ENCODE measurements at places on chromosomes 5 and 9. TPM values are rescaled to one million over a fixed set of nuclear protein-coding genes. Genes with fewer than 3 reads are reported as not detected.

DNA sequence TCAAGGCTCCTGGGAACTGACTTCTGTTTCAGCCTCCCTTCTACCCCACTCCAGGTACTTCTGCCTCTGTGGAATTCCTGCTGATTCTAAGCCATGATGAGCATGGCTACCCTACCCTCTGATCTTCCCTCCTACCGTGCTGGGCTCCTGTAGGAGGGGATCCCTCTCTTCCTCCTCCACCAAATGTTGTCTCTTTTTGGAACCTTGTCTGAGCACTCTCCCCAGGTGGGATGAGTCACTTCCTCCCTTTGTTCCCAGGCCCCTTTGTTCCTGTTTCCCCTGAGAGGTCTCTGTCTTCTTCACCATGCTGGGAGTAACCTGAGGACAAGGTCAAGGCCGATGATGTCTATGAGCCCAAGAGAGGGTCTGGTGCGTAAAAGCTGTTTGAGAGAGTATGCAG is 213.2 kb downstream of the GABBR2 start:
- H3K4me3 ChIP-seq, result no peak overlapping the region
- no peaks in the 10 kb centered on the region for H3K4me1 ChIP-seq
- H3K27me3 ChIP-seq, result no peaks in the 10 kb centered on the region
- H3K36me3 ChIP-seq, result no peaks in the 10 kb centered on the region
- no peak overlapping the region for H3K27ac ChIP-seq

The TRIM52 gene
- 54.6 TPM for total RNA-seq

DNA sequence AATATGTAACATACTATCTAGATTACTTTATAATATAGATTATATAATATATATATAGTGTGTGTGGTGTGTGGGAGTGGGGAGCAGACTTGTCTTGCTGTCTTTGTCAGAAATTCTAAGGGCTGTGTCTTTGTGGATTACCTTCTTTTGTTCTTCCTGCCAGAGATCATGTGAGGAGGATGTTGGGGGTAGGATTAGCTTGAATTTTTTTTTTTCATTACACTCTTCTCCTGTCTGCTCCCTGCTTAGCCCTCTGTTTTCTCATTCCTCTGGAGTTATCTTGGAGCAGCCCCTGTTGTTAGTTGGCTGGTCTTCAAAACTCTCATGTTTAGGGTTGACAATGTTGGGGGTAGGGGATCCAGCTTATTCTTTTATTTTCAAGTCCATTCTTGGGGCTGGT is 21.0 kb upstream of the C9orf40 start:
- H3K36me3 ChIP-seq, result no peaks in the 10 kb centered on the region
- no peaks in the 10 kb centered on the region for H3K27me3 ChIP-seq
- no peaks in the 10 kb centered on the region for H3K4me1 ChIP-seq

DNA sequence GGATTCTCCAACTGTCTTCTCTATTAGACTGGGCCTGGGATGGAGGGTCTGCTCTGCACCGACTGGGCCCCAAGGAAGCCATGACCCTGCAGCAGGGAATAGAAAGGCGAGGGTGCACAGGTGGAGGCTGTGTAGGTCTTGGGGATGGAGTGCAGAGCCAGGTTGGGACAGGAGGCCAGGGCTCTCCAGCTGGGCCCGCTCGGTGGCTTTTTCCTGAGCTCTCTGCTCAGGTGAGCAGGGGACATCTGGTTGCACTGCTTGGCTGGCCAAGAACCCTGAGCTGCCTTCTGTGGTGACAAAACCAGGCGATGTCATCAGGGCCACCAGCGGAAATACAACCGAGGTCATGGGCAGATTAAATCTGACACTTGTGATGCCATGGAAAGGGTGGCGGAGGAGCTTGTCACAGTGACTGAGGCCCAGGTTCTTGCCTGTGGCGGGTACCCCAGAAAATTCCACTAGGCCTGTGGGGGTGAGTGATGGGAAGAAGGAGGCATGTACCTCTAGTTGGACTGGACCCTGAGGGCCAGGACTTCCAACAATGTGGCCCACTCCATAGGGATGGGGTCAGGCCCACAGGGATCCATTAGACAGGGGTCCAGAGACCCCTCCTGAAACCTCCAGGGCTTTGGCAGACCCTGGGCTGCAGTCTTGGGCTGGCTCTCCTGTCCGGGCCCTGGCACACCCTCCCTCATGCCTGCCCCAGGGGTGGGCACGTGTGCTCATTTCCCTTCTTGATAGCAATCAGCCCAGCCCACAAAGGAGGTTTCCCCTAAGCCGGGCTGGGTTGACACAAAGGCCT is 4.4 kb upstream of the IL3 start:
- H3K4me3 ChIP-seq, result no peak overlapping the region
- H3K4me1 ChIP-seq, result peaks cover 52% of the 10 kb centered on the region
- H3K27me3 ChIP-seq, result no peaks in the 10 kb centered on the region
- no peaks in the 10 kb centered on the region for H3K36me3 ChIP-seq
- peak; percentile 58 for DNase-seq

The BSPRY gene
- total RNA-seq, result 0.26 TPM

The OBP2B gene
- not detected for total RNA-seq

The IFNA2 gene
- total RNA-seq, result not detected

GRCh38 chr9:123876750-123877149 is 53.2 kb downstream of the DENND1A start:
- DNase-seq, result no peak
- H3K4me1 ChIP-seq, result peaks cover 3% of the 10 kb centered on the region
- H3K36me3 ChIP-seq, result peaks cover 3% of the 10 kb centered on the region
- no peak overlapping the region for H3K4me3 ChIP-seq
- H3K27me3 ChIP-seq, result no peaks in the 10 kb centered on the region

GRCh38 chr9:129289883-129290282 is 111.8 kb upstream of the IER5L start:
- H3K27me3 ChIP-seq, result peaks cover 3% of the 10 kb centered on the region
- no peaks in the 10 kb centered on the region for H3K4me1 ChIP-seq
- no peak for DNase-seq
- no peaks in the 10 kb centered on the region for H3K36me3 ChIP-seq
- no peak overlapping the region for H3K27ac ChIP-seq
- no peak overlapping the region for H3K4me3 ChIP-seq

DNA sequence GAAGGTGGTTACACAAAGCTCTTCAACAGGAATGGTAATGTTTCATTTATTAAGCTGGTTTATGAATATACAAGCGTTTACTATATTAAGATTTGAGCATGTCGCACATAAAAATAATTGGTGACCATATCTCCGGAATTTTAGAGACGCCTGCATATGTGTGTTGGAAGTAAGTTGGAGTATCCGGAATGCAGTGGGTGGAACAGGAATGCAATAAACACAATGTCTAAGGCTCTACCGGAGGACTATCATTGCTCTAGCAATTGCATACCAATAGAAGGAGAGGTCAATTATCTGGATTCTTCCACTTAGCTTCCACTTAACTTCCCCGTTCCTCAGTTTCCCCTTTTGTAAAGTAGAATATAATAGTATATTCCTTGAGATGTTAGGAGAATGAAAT is 1.1 kb upstream of the CEP78 start:
- peaks cover 9% of the 10 kb centered on the region for H3K4me1 ChIP-seq
- no peak overlapping the region for H3K27ac ChIP-seq
- no peak for DNase-seq
- peak overlapping the region; percentile 100 for H3K4me3 ChIP-seq
- no peaks in the 10 kb centered on the region for H3K36me3 ChIP-seq

- no peak overlapping the region for H3K4me3 ChIP-seq
- no peaks in the 10 kb centered on the region for H3K4me1 ChIP-seq
Measured at GRCh38 chr5:77832166-77832770, 56.1 kb upstream of the TBCA start.

GRCh38 chr9:135123773-135124134 is 36.3 kb downstream of the OLFM1 start:
- DNase-seq, result no peak
- no peak overlapping the region for H3K4me3 ChIP-seq
- H3K4me1 ChIP-seq, result no peaks in the 10 kb centered on the region
- H3K27ac ChIP-seq, result no peak overlapping the region
- H3K36me3 ChIP-seq, result no peaks in the 10 kb centered on the region
- peaks cover 32% of the 10 kb centered on the region for H3K27me3 ChIP-seq

- H3K27me3 ChIP-seq, result peaks cover 2% of the 10 kb centered on the region
- DNase-seq, result no peak
- H3K27ac ChIP-seq, result no peak overlapping the region
- no peaks in the 10 kb centered on the region for H3K36me3 ChIP-seq
- H3K4me3 ChIP-seq, result no peak overlapping the region
Measured at GRCh38 chr5:78591972-78592700, 56.4 kb downstream of the LHFPL2 start.

DNA sequence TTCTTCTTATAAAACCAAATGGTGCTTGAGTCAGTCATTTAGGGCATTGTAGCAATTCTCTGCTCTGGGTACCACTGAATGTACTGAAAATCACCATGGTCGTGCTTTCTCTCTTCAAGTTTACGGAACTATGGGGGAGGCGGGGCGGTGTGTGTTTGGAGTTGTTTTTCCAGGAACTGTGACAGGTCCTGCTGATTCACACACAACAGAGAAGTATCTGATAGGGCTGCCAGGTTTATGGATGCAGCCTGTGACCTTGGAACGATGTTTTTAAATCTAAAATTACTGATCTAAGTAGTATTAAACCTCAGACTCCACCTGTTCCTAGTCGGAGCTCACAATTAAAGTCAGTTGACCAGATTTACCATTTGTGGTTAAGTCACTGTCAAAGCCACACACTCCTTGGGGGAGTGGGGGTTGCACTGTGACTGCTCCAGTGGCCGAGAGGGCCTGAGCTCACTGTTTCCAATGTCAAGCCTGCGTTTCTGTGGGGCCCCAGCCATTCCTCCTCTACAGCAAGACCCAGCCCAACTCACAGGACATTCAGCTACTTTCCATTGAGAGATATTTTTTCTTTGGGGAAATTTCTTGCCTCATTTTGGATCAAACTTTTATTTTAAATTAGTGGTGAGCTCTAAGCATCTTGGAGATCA is 44.4 kb downstream of the GADD45G start:
- no peak for DNase-seq
- H3K27ac ChIP-seq, result no peak overlapping the region
- no peaks in the 10 kb centered on the region for H3K36me3 ChIP-seq

DNA sequence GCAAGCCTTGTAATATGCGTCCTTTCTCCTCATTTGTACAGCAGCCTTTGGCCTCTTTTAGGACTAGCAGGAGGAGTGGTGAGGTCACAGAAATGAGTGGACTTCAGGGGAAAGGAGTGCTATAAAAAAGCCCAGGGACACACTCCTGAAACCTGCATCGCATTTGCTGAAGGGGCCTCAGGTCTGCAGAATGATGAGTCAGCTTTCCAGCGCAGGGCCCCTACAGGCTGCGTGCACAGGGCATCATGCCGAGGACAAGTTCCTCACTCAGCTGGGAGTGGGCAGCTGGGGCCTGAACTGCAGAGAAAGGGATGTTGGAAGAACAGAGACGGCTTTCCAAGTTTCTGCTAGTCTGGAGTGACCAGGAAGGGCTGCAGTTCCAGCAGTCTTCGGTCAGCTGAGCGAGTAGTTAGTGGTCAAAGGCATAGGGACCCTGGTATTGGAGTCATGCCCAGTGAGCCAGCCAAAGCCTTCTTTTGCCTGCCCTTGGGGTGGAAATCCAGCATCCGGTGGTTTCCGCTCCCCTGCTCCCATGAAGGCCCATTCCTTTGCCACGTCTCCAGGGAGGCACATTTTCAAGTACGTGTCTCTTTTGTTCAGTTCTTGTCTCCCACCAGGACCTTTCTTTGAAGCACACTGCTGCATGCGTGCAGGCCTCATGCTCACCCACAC is 17.3 kb upstream of the CFAP157 start:
- no peak overlapping the region for H3K27ac ChIP-seq
- no peaks in the 10 kb centered on the region for H3K27me3 ChIP-seq
- no peak overlapping the region for H3K4me3 ChIP-seq

The NKD2 gene
- total RNA-seq, result not detected

- no peak overlapping the region for H3K4me3 ChIP-seq
- no peak overlapping the region for H3K27ac ChIP-seq
- no peaks in the 10 kb centered on the region for H3K36me3 ChIP-seq
- no peak for DNase-seq
- H3K27me3 ChIP-seq, result peaks cover 14% of the 10 kb centered on the region
- no peaks in the 10 kb centered on the region for H3K4me1 ChIP-seq
Measured at GRCh38 chr5:133354323-133355185, 257.8 kb downstream of the FSTL4 start.

DNA sequence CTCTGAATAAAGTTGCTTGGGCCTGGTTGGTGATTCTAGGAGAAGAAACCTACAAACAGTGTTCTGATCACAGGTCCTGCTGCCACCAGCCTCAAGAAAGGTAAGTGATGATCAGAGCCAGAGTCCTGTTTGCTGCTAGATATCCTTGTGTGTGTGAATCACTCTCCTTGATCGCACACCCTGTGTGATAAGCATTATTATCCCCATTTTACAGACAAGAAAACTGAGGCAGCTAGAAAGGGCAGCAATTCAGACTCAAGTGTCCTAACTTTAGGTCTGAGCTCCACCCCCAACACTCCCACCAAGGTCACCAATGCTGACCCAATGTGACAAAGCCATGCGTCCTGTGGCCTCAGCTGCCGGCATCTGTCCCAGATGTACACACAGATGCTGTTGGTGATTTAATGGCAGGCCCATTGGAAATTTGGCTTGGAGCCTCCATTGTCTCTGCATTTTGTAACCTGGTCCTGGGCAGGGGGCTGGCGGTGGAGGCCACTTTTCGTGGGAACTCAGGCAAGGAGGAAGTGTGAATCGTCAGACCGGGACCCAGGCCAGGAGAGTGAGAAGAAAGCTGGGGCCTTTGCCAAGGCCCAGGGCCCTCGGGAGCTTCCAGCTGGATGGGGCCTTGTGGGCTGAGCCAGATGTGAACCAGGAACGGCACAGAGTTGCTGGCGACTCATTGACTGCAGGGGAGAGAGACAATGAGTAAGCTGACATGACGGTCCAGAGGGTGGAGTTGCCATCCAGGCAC is 29.8 kb upstream of the GGTA1 start:
- no peaks in the 10 kb centered on the region for H3K27me3 ChIP-seq
- H3K36me3 ChIP-seq, result no peaks in the 10 kb centered on the region
- H3K4me3 ChIP-seq, result no peak overlapping the region
- no peak for DNase-seq
- H3K4me1 ChIP-seq, result no peaks in the 10 kb centered on the region
- H3K27ac ChIP-seq, result no peak overlapping the region

DNA sequence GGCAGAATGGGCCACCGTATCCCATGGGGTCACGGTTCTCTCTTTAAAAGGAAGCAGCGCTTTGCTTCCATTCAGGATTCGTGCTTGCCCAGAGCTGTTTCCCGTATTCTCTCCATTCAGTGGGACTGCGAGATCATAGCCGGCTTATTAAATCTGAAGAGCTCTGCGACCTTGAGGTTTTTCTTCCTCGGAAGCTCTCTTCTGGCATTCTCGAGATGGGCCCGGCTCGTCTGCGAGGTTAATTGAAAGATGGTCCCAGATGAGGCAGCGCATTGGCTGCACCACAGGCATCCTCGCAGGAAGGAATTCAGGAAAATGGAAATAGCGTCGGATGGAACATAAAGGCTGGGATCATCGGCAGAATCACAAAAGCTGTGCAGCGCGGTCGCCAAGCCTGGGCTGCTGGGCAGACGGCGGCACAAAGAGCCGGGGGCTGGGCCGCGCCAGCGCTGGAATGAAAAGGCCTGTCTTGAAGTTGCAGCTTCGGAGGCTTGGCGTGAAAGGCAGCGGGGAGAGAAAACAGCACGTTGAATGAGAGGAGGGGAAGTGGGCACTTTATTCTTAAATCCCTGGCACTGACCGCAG is 236.2 kb downstream of the IRX2 start:
- H3K27ac ChIP-seq, result no peak overlapping the region
- peaks cover 4% of the 10 kb centered on the region for H3K27me3 ChIP-seq
- H3K36me3 ChIP-seq, result no peaks in the 10 kb centered on the region
- DNase-seq, result no peak
- H3K4me3 ChIP-seq, result no peak overlapping the region

The PCDHA3 gene
- not detected for total RNA-seq

The FBLL1 gene
- not detected for total RNA-seq

GRCh38 chr5:72408127-72408526 is 88.0 kb downstream of the PTCD2 start:
- H3K4me1 ChIP-seq, result no peaks in the 10 kb centered on the region
- no peak overlapping the region for H3K27ac ChIP-seq
- no peak for DNase-seq
- no peaks in the 10 kb centered on the region for H3K27me3 ChIP-seq
- no peak overlapping the region for H3K4me3 ChIP-seq

All from T-cell (primary cell).